Karpas-422 (cell line): ENCODE measurements at places on chromosomes 2 and 18.

DNA sequence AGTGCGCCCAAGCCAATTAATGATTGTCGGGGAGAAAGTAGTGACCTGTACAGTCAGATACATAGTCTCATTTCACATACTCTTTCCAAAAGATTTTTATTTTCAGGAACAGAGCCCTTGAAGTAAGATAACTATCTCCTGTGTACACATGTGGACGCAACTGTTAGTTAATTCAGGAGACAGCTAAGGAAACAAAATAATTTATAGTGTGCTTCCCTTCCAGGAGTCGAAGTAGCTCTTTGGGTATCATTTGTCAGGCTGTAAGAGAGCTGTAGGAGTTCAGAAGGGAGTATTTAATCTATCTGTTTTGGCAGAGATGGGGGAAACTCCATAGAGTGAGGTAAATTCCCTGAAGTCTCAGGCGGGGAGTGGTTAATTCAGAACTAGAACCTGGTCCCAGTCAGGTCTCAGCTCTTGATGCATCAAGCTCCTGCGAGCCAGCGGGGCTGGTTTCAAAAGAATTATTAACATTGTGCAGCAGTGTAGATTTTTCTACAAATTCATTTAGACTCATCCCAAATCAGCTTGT lies 63.0 kb downstream of the MAPK4 start:
- DNase-seq, result no peak

GRCh38 chr2:124353656-124354055 lies 328.6 kb downstream of the CNTNAP5 start:
- DNase-seq, result no peak

DNA sequence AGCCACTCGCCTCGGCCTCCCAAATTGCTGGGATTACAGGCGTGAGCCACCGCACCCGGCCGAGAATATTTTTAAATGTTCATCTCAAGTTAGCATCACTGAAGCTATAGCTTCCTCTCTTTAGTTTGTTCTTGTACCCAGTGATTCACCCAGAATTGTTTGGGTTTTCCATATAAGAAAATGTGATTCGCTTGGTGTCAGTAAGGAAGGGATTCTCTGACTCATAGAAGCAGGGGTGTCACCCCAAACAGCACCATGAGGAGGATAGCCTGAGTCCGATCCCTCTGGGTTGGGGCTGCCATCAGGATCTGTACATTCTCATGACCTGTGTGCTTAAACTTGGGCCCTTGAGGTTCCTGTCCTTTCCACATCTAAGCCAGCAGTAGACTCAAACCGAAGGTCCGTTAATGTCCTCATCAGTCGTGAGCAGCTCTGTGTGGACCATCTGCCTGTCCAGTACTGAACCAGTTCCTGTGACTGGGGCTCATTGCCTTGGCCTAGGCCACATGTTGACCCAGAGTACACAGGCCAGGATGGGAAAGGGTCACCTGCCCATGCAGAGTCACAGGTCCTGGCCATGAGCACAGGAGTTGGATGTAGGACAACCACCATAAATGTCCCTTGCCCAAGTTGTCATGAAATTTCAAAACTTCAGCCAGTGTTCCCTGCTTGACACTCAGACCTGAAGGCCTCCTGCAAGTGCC lies 311.9 kb downstream of the GBX2 start:
- no peak for DNase-seq

- no peak for DNase-seq
Observed at GRCh38 chr2:225020168-225020849, 22.0 kb downstream of the DOCK10 start.

DNA sequence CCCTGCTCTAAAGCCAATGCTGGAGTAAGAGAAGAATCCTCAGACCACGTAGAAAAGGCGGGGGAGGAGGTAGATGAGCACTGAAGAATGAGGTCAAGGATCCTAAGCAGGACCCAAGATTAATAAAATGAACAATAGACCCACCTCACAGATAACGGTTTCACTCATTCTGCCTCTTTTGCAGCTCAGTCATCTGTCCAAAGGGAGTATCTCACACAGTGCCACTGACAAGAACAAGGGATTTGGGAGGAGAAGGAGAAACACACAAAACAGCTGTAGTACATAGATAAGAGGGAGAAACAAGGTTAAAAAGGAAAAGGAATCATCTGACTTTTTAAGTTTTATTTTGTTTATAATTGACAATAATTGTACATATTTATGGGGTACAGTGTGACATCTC lies 30.9 kb upstream of the SULT1C4 start:
- DNase-seq, result no peak

DNA sequence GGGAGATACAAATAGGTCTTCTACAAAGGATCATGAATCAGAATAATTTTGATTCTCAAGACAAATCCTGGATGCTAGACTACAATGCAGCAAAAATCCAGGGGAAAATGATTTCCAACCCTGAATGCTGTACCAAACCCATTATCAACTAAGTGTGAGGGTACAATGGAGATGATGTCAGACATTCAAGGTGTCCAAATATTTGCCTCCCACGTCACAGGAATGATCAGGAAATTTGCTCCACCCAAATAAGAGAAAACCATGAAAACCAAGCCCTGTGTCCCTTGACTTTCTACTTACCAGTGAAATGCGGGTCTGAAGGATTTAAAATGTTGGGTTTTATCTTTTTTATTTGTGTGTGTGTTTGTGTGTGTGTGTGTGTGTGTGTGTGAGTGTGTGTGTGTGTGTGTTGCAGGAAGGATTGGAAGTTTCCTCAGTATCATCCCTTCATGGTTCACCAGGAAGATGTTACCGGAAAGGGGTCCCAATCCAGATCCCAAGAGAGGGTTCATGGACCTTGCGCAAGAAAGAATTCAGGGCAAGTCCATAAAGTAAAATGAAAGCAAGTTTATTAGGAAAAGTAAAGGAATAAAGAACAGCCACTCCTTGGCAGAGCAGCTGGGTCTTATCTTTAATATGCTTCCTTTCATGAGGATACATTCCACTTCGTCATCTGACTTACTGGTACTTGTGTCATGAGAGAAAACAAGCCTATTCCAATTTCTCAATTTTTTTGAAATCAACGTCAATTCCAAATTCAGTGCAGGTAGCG lies 61.1 kb upstream of the ID2 start:
- DNase-seq, result no peak

DNA sequence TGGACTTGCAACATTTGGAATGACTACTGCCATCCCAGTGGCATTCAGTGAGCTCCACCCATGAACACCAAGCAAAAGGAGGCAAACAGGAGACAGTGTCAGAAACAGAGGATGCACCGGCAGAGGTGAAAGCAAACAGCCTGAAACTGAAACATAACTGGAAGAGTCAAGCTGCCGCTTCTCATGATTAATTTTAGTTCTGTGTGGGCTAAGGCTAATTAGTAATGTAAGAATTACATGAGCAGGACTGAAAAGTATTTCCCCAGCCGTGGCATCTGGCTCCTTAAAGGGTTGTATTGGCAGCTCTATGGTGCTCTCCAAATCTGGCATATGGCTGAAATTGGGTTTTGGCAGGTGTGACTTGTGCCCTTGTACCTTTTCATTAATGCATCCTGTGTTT lies 1108.1 kb downstream of the TSN start:
- DNase-seq, result no peak

GRCh38 chr2:19371996-19372582 lies 13.7 kb upstream of the OSR1 start:
- DNase-seq, result no peak

- no peak for DNase-seq
Observed at GRCh38 chr18:58697146-58697545, 25.9 kb downstream of the MALT1 start.

- no peak for DNase-seq
Observed at GRCh38 chr2:172086241-172087206, 1.2 kb downstream of the DLX1 start.

- no peak for DNase-seq
Observed at GRCh38 chr2:211981451-211981850, 557.2 kb downstream of the ERBB4 start.

DNA sequence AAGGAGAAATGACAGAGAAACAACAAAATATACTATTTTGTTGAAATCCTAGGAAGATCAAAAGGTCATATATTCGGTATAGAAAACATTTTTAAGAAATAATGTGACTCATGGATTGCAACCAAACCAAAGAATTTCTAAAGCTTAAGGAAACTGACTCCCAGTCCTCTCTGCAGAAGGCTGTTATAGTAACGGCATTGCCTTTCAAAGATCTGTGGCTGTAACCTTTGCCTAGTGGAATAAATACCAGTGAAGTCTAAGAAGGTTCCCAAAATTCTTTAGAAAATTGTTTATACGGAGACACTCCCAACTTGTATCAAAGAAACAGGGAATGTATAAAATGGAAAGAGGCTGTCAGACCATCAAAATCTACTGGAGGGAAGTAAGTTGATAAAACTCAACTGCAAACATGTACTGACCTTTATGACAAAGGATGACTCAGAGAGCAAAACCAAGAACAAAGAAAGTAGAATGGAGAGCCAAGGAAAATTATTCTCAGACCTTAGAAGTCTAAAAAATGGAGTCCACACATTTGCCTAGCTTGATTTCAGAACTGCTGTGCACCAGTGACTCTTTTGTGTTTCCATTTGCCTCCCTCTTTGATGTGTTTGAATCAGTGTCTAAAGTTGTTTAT lies 48.6 kb upstream of the FSIP2 start:
- DNase-seq, result no peak

- DNase-seq, result no peak
Observed at GRCh38 chr18:3135536-3135935, 84.2 kb downstream of the MYOM1 start.

DNA sequence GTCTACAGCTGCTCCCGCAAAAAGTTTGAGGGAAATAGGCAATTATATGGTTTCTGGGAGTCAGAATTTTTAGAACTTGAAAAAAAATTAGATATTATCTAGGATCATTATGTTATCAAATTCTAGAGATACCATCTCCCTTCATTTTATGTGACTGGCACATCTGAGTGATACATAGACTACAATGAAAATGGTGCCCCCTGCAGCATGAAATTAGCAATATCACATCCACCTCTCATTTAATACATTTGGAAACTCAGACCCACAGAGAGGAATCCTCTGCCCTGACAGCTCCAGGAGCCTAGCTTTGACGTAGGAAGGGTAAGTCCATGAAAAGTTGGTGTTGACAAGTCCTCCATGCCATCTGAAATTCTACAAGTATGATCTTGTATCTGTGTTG lies 381.6 kb downstream of the SUCLG1 start:
- peak; percentile 75 for DNase-seq

DNA sequence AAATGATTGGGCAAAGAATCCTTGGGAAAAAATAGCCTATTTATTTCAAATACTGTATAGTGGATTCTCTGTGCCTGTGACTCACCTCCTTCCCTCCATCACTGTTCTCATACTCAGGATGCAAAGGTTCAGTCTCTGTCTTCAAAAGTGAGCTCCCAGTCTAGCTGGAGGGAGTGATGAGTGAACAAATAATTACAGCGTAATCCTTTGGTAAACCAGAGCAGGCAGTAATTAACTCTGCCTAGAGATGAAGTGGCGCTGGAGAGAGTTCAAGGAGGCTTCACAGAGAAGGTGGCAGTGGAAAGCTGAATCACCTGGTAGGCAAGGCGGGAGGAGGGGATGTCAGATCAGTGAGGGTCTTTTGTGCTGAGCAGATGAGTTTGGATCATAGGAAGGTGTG lies 6.5 kb downstream of the DGUOK start:
- no peak for DNase-seq
